ENCODE measurements at places on chromosomes 12 and 14.

- H3K4me1 ChIP-seq: no peaks in the 10 kb centered on the region
- H3K36me3 ChIP-seq: peaks cover 20% of the 10 kb centered on the region
- no peak for DNase-seq
- no peak overlapping the region for H3K27ac ChIP-seq
- H3K27me3 ChIP-seq: no peaks in the 10 kb centered on the region
Measured at GRCh38 chr12:53523131-53523530, 15.8 kb upstream of the NPFF start.

- H3K36me3 ChIP-seq: no peaks in the 10 kb centered on the region
- H3K4me1 ChIP-seq: no peaks in the 10 kb centered on the region
- no peaks in the 10 kb centered on the region for H3K27me3 ChIP-seq
- no peak overlapping the region for H3K4me3 ChIP-seq
- DNase-seq: no peak
Measured at GRCh38 chr12:79508622-79509021, 182.1 kb downstream of the PAWR start.

- peaks cover 53% of the 10 kb centered on the region for H3K4me1 ChIP-seq
- H3K4me3 ChIP-seq: peak overlapping the region; percentile 95
- H3K36me3 ChIP-seq: peaks cover 6% of the 10 kb centered on the region
- peak overlapping the region; percentile 94 for H3K27ac ChIP-seq
Measured at GRCh38 chr12:42326541-42327226, 717 bp downstream of the PPHLN1 start.

DNA sequence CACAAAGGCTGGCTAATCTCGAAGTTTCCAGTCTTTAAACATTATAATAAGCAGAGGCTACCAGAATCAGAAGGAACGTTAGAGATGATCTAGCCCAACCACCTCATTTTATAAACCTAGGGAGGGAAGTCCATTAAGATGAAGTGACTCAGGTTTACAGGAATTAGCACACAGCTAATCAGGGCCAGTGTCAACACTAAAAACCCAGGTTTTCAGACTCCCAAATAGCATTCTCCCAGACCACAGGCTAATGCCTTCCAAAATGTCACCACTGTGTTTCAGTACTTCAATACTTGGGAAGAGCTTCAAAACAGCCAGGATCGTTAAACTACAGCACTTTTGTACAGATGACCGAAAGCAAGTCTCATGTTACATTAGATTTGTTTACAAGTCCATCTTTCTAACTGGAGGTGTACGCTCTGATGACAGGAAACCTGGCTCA, 89.2 kb downstream of the FOXN3 start:
- no peaks in the 10 kb centered on the region for H3K27me3 ChIP-seq
- no peak for DNase-seq
- no peak overlapping the region for H3K4me3 ChIP-seq
- H3K27ac ChIP-seq: no peak overlapping the region
- H3K4me1 ChIP-seq: peaks cover 63% of the 10 kb centered on the region

GRCh38 chr14:47675466-47676314, at the start of gene MDGA2:
MDGA2 (minus strand) TSS chr14:47675605.
- H3K27me3 ChIP-seq: peaks cover 35% of the 10 kb centered on the region
- no peaks in the 10 kb centered on the region for H3K36me3 ChIP-seq
- DNase-seq: peak; percentile 7
- H3K27ac ChIP-seq: no peak within 1 kb of the TSS
- H3K4me1 ChIP-seq: peaks cover 3% of the 10 kb centered on the region

DNA sequence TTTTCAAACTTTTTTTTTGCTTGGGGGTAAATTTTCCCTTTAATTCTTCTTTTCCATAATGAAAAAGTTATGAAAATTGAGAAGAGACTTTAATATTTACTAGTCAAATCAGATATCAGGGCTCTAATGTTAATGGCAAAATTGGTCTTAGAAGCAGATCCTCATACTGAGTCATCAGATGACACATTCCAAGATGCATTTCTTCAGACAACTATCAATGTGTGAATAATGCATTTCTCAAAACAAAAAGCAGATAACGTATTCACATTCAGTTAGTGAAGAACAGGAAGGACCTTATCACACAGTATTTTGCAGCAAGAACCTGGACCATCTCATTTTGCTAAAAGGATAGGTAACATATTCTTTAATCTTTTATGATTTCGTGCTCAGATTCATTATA, 130.7 kb downstream of the GPHN start:
- no peak overlapping the region for H3K27ac ChIP-seq
- no peak overlapping the region for H3K4me3 ChIP-seq
- no peak for DNase-seq
- H3K27me3 ChIP-seq: no peaks in the 10 kb centered on the region

GRCh38 chr12:40917561-40917960, 225.3 kb downstream of the CNTN1 start:
- H3K27ac ChIP-seq: no peak overlapping the region
- no peaks in the 10 kb centered on the region for H3K36me3 ChIP-seq
- no peaks in the 10 kb centered on the region for H3K27me3 ChIP-seq
- no peak overlapping the region for H3K4me3 ChIP-seq
- no peak for DNase-seq
- no peaks in the 10 kb centered on the region for H3K4me1 ChIP-seq

DNA sequence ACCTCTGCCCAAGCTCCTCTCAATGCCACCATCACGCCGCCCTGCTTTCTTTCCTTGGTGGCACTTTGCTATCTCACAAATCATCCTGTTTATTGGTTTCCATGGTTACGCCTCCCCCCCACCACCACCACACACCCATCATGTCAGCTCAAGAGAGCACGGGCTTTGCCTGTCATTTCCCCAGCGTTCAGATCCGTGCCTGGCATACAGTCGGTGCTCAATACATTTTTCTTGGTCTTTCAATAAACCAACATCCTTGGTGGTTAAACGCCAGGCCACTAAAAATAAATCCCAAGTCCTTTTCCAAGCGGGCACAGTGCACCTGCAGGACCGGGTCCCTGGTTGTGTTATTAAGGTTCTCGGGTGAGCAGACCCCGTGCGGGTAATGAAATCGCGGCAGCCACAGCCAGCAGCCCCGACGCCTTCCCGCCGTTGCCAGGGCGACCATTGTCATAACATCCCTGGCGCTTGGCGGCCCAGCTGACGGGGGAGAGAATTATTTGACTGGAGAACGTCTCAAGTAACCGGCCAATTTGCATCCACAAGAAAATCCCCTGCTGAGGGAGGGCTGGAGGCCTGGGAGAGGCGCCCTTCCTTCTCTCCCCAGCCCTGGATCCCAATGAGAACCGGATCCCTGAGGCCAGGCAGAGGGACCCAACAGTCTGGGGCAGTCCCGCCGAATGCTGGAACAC, 92.9 kb downstream of the KSR2 start:
- H3K36me3 ChIP-seq: no peaks in the 10 kb centered on the region
- peak; percentile 26 for DNase-seq
- H3K4me3 ChIP-seq: peak overlapping the region; percentile 28
- H3K4me1 ChIP-seq: peaks cover 6% of the 10 kb centered on the region
- H3K27me3 ChIP-seq: peaks cover 21% of the 10 kb centered on the region

GRCh38 chr14:104549536-104550339, 29.8 kb upstream of the C14orf180 start:
- H3K27me3 ChIP-seq: peaks cover 8% of the 10 kb centered on the region
- DNase-seq: no peak
- H3K27ac ChIP-seq: no peak overlapping the region

GRCh38 chr14:105049753-105050550, 15.3 kb downstream of the GPR132 start:
- no peak for DNase-seq
- peaks cover 29% of the 10 kb centered on the region for H3K36me3 ChIP-seq
- H3K4me1 ChIP-seq: peaks cover 8% of the 10 kb centered on the region
- peaks cover under 1% of the 10 kb centered on the region for H3K27me3 ChIP-seq

GRCh38 chr12:5440978-5441377, 9.1 kb downstream of the NTF3 start:
- H3K4me3 ChIP-seq: no peak overlapping the region
- DNase-seq: no peak
- no peaks in the 10 kb centered on the region for H3K36me3 ChIP-seq
- H3K4me1 ChIP-seq: no peaks in the 10 kb centered on the region
- no peak overlapping the region for H3K27ac ChIP-seq
- peaks cover 30% of the 10 kb centered on the region for H3K27me3 ChIP-seq

GRCh38 chr14:23013054-23013748, 3.3 kb upstream of the C14orf93 start:
- no peaks in the 10 kb centered on the region for H3K27me3 ChIP-seq
- no peak for DNase-seq
- H3K4me1 ChIP-seq: peaks cover 26% of the 10 kb centered on the region
- no peaks in the 10 kb centered on the region for H3K36me3 ChIP-seq
- no peak overlapping the region for H3K4me3 ChIP-seq

DNA sequence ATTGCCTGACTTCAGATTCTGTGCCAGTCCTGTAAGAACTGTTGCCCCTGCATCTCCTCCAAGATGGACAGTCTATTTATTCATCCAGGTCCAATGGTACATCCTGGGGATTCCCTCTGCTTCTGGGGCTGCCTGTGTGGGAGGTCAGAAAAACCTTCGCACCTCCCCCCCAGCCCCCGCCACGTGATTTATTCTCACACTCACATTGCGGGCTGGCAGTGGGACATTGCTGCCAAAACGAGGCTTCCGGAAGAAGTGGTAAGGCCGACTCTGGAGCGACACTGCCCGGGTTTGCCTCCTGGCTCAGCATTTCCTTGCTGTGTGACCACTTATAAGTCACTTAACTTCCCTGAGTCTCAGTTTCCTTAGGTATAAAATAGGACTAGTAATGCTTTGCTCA, 5.9 kb upstream of the RTL1 start:
- peaks cover 6% of the 10 kb centered on the region for H3K27me3 ChIP-seq
- no peak for DNase-seq
- H3K4me1 ChIP-seq: no peaks in the 10 kb centered on the region
- no peak overlapping the region for H3K27ac ChIP-seq
- no peak overlapping the region for H3K4me3 ChIP-seq

DNA sequence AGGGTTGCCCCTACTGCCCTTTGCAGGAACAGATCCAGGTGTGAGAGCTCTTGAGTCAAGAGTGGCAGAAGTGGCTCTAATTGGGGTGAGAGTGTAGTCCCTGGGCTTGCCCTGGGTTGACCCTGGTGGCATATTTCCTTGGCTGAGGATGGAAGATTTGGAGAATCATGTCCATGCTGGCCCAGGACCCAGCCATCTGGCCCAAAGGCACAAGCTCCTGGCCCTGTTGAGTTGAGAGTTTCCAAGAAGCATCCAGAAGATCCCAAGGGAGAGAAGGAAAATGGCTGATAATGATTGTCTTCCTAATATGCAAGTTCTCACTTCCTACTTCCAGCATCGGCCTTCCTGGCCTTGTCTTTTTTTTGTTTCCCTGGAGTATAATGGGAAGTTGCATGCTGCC, 55.5 kb upstream of the SRSF5 start:
- peaks cover 32% of the 10 kb centered on the region for H3K4me1 ChIP-seq
- no peak overlapping the region for H3K4me3 ChIP-seq
- no peak for DNase-seq
- no peak overlapping the region for H3K27ac ChIP-seq
- H3K27me3 ChIP-seq: no peaks in the 10 kb centered on the region

Data from activated naive CD8-positive, alpha-beta T cell treated with anti-CD3 and anti-CD28 coated beads, Interleukin-2, amount 50 U/mL, for 24 hours (primary cell).